ENCODE measurements at places on chromosomes 3 and 15.

DNA sequence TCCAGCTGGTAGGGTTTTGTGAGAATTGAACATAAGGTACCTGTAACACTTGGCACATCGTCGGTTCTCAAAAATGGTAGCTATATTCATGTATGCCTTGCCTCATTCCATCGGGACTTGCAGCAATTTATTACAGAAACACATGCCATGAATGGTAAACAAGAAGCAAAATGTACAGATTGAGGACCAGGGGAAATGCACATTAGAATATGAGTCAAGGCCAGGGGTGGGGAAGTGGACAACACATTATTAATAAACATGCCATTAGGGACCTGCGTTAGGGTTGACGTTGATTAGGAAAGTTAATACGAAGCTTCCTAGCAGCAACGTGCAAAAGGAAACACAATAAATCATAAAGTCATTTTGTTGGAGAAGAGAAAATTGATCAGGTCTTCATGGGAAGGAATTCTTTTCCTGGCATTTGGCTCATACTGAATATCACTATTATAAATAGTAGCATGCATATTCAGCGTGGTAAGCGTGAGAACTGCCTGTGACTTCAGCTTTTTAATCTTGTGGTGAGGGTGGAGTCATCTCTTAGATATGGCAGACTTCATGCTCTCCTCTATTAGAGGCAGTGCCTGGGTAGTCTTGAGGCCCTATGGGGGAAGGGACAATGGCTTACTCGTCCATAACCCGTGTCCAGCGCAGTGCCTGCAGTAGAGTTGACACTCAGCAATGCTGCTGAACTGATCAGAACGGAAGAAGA lies 184.9 kb downstream of the SV2B start:
- no peak for DNase-seq

- no peak for DNase-seq
Observed at GRCh38 chr3:83956431-83956830, 1002.4 kb upstream of the CADM2 start.

DNA sequence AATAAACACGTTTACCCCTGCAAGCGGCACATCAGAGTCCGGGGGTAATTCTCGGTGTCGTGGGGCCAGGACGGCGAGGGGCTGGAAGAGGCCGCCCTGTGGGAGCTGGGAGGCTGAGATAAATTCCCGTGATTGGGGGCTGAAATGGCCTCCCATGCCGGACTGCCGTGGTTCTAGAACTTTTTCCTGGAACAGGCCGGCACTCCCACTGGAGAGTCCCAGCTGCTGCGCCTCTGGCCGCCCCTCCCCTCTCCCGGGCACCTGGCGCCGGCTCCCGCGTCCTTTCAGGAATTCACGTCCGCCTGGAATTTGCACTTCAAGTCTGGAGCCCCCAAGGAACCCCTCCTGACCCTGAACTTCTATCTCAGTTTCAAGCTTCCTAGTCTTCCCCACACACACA lies 10.8 kb upstream of the LRRC2 start:
- no peak for DNase-seq

DNA sequence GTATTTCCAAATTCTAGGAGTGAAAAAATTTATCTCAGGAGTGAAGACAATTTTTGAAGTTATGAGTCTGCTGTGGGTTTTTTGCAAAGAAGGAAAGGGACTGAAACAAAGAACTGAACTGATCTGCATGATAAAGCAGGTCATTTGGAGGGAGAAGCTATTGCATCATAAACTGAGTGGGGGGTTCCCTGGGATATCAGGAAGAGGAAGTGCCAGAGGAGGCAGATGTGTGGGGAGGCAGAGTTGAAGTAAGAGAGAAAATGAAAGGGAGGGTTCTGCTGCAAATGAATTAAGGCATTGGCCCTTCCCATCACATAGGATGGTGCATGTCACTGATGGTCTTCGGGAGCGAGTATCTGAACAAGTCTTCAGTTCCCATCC lies 379.2 kb downstream of the VPS13C start:
- DNase-seq: no peak

DNA sequence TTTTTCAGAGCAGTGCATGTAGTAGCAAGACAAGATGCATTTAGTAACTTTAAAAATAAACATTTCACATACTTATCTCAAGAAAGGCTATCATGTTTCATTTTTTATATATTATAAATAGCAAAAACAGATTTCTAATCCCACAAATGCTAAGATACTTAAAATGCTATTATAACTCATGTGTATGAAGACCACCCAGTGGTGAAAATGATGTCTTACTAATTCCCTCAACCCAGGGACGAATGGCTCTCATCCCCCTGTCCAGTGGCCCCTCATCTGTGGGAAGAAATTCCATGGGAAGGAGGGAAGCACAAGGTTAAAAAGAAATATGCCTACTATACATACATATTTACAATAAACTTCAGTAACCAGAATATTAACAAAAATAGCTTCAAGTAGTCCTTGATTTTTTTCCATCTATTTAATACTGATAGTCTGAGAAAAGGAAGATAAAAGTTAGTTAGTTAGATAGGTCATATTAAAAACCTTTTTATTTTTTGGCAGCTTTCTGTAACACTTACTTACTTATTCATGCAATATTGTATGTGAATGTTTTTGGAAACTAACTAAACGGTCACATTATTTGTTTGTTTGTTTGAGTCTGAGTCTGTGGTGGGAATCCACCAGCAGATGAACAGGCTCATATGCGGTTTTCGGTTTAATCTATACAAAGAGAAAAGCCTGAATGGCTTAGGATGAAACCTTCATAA lies 14.8 kb downstream of the NR2E3 start:
- no peak for DNase-seq

DNA sequence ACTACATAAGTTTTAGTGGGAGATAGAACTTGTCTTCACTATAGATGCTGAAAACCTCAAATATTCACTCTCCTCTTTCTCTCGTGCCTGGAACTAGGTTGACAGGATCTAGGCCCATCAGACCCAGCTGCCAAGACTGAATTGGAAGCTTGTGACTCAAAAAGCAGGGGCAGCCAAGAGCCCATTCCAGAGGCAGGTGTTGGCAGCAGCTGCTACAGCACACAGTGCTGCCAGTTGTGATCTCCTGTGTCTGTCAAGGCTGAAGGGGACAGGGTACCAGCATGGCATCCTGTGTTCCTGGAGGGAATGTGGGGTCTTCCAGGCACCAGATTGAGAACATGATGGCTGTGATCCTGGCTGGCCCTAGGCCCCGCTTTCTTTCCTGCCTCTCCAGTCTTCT lies 92.5 kb upstream of the MB21D2 start:
- no peak for DNase-seq

DNA sequence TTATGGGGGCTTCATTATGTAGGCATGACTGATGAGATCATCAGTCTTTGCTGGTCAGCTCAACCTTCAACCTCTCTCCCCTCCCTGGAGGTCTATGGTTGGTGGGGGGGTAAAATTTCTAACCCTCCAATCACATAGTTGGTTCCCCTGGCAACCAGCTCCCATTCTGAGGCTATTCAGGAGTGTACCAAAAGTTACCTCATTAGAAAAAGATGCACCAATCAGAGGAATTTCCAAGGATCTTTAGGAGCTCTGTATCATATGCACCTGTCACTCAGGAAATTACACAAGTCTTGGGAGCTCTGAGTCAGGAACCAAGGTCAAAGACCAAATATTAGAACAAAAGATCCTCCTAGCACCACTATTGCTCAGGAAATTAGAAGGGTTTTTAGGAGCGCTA lies 21.4 kb upstream of the LEO1 start:
- DNase-seq: no peak

DNA sequence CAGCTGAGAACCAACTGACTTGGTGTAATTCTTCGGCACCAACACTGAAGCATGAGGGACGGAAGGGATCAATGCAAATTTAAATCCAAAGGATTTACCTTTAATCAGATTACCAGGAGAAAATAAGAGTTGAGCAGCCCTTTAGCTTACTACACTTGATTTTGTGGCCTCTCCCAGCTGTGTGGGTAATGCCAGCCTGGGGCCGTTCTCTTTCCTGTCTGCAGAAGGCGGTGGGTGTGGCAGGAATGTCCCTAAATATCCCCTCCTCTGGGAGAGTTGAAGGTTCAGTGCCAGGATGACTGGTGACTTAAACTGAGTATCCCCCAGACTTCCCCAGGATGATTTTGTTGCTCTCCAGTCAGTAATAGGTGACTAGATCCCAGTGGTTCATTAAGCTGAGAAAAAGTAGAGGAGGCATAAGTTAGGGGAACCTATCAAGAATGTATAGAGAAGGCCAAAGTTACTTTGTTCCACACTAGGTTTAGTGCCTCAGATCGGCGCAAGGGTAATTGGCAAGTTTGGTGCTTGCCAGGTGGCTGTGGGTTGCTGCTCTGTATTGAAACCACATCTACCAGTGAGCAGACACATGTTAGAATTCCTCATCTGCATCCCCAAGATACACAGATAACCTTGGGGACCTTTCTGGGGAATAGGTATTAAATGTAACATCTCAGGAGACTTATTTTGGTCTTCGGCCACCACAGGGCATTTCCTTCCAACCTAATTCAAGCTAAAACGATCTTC lies 23.1 kb downstream of the MAPKBP1 start:
- no peak for DNase-seq

- no peak for DNase-seq
Observed at GRCh38 chr3:42670670-42671069, 14.7 kb upstream of the KLHL40 start.

GRCh38 chr3:14799146-14799545 lies 19.6 kb upstream of the FGD5 start:
- DNase-seq: no peak

DNA sequence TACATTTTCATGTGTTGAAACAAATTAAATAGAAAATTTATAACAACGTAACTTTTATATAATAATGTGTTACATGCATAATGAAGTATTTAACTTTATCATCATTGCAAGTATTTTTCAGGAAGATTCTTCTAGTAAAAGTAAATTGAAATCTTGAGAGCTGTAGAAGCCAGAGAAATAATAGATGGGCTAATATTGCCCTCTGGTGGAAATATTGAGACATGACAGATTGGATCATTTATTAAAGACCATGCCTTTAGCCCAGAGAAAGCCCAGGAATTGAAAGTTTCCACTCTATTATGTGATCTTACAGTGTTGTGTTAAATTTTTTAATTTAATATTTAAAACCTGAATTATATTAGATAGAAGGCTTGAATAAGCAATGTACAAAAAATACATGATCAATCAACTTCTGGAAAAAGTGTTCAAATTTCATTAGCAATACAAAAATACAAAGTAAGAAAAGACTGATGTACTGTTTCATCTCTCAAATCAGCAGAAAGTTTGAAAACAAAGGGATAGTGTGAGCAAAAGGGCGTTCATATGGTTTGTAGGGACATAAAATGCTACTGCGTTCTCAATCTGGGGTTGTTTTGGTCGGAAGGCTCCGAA lies 52.7 kb upstream of the SPTSSB start:
- no peak for DNase-seq

DNA sequence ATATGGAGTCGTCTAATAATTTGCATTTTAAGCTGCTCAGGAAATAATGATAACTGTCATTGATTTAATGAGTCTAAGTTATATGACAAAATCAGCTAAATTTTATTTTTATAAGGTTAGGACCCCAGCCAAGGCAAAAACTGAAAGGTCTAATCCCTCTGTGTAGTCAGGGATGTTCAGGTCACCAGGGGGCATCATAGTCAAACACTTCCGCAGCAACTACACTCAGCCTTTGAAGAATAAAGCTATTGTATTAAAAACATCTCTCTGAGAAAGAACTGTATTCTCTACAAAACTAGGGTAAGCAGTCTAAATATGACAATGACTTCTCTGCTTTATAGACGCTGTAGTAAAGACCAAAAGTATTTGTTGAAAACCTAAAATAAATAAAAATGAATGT lies 15.0 kb downstream of the INTS14 start:
- no peak for DNase-seq

DNA sequence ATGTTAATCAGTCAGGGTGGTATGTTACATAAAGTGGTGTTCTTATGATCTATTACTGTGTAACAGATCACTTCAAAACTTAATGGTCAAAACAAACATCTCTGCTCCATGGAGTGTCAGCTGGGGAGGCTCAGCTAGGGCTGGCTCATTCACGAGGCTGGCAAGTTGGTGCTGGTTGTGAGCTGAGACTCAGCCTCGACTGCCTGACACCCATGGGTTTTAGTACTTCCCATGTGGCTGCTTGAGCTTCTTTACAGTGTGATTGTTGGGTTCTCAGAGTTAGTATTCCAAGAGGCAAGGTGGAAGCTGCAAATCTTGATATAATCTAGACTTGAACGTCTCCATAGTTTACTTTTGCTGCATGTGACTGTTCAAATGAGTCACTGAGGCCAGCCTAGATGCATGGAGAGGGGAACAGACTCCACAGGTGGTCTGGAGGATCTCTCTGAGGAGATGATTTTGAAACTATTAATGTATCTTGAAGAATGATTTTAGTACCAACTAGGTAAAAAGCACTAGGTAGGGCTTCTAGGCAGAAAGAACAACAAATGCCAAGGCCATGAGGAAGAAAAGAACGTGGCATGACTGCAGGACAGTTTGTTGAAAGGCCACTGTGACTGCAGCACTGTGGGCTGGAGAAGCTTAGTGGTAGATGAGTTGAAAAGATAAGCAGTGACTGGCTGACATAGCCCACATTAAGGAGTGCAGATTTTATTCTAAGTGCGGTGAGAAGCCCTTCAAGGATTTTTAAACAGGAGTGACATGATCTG lies 281.1 kb upstream of the PROK2 start:
- no peak for DNase-seq

GRCh38 chr3:4038351-4038750 lies 239.1 kb downstream of the LRRN1 start:
- no peak for DNase-seq

DNA sequence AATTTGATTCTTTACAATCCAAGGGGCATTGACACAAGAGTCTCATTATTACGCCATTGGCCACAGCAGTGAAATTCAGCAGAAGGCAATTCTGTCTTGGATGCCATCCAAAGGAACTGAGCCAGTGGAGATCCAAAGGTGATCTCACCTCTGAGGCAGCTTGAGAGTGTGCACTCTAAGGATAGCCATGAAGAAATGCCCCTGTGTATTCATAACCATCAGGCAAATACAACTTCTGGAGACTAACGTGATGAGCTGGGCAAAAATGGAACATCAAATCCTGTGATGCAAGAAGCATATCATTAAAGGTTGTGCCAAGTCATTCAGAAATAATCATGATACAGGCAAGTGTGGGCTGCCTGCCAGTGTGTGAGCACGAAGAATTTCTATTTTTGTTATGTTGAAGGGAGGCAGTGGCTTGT lies 41.4 kb downstream of the ROBO2 start:
- DNase-seq: no peak

DNA sequence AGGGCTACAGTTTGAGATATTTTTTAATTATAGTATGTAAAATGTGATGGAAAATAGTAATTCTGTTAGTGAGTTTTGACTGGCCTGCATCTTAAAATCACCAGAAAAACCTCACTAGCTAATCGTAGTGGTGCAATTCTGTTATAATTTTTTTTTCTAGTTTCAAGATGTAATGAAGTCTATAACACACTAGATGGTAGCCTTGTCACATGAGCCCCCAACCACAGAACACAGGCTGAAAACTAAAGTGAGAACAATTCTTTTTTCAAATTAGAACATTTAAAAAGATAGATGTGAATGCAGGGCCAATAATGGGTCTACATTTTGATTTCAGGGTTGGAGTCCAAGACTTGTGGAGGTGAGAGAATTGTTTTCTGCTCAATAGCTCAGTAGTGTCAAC lies 83.3 kb upstream of the KCNH8 start:
- DNase-seq: no peak

GRCh38 chr3:71564361-71564760 lies 19.2 kb downstream of the FOXP1 start:
- DNase-seq: no peak
